ENCODE measurements at places on chromosomes 12 and 14.

GRCh38 chr12:2338991-2339431, 286.2 kb downstream of the CACNA1C start:
- DNase-seq = no peak

GRCh38 chr12:48940181-48940580, 14.9 kb upstream of the FKBP11 start:
- no peak for DNase-seq

DNA sequence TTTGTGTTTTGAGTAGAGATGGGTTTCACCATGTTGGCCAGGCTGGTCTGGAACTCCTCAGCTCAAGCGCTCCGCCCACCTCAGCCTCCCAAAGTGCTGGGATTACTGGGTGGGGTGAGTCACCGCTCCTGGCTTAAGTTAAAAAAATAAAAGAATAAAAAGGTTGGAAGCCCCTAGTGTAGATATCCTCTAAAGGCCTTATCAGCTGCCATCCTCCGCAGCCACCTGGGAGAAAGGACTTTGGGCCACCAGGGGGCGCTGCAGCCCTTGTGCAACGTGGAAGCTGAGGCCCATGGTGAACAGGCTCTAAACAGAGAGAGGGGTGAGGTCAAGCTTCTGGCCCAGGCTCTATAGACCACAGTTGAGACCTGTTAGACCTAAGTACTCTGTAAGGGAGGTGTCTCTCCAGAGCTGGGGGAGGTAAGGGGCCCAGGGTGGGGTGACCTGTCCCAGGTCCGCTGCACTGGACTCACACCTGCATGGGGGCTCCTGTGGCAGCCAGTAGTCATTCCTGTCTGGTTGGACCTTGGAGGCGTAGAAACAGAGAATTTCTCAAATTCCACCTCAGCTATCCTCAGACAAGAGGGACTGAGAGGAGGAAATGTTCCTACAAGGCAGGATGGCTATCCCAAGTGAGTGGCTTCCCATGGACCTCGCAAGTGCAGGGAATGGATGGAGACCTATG, 14.0 kb upstream of the RACGAP1 start:
- peak; percentile 98 for DNase-seq

DNA sequence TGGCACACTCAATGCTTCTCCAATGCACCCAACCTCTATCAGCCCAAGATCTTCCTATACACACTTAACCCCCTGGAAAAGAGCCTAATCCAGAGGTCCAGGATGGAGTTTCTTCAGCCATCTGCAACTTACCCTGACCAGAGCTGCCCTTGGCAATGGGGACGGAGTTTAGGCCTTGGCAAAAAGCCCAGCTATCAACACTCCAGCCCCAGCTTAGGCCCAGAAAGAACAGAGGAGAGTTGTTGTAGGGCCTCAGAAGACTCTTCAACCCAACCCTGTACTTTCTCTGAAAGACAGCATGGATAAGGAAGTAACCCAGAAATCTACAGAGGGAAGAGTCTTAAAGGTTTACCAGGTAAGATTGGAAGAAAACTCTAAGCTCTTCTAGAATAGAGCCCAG, 219.3 kb upstream of the PELI2 start:
- DNase-seq = no peak

DNA sequence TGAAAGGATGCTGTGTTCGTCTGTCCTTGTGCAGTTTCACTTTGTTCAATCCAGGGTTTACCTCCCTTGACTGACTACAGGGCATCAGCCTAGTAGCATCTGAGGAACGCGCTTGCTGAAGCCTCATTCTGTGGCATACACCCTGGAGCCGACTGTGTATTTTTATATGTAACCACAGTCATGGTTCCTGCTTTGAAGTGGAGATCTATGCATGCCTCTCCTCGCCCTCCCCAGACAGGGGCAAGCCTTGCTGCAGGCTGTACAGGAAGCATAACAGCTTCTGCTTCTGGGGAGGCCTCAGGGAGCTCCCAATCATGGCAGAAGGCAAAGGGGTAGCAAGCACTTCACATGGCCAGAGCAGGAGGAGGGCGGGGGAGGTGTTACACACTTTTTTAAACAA, 262.1 kb downstream of the BCL11B start:
- DNase-seq = no peak

- DNase-seq = no peak
These were observed 42.5 kb upstream of the BCAT1 start for GRCh38 chr12:24991209-24992049.

DNA sequence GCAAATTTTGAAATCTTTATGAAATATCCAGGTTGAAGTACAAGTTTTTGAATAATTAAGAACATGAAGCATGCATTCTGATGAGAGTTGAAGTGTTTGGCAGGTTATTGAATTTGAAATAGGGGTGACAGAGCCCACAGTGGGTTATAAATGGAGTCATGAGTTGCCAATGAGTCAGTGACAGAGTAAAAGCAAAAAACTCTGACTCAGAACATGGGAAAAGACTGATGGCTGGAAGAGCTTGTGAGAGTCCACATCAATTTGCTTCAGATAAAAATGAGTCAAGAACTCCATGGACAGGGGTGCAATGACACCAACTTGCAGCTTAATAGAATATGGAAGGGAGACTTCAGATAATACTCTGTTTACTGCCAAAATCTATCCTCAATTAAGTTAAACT, 105.3 kb downstream of the SLC6A15 start:
- no peak for DNase-seq

DNA sequence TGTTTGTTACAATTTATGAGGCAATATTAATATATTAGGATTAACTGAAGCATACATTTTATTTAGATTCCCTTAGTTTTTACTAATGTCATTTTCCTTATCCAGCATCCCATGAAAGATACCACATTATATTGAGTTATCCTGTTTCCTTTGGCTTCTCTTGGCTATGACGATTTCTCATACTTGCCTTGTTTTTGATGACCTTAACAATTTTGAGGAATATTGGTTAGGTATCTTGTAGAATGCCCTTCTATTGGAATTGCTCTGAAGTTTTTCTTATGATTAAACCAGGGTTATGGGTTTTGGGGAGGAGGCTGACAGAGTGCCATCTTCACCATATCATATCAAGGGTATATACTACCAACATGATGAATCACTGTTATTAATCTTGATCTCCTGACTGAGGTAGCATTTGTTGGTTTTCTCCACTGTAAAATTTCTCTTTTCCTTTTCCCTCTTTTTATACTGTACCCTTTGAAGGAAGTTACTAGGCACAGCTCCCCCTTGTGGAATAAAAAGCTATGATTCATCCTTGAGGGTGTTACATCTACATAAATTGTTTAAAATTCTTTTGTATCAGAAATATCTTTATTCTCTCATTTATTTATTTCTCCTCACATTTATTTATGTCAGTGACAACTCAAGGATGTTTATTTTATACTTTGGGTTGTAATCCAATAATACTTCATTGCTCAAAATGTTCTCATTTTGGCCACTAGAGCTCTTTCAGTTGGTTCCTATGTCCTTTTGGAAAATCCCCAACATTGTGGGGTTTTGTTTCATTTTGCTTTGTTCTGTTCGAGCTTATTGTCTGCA, 239.0 kb downstream of the SLC16A7 start:
- DNase-seq = no peak

- DNase-seq = no peak
These were observed 16.4 kb upstream of the BTG1 start for GRCh38 chr12:92162079-92162478.

GRCh38 chr12:132317233-132317938, 12.0 kb downstream of the GALNT9 start:
- DNase-seq = no peak

- DNase-seq = no peak
These were observed 57.6 kb downstream of the LMNTD1 start for GRCh38 chr12:25495331-25496097.

- DNase-seq = no peak
These were observed 65.3 kb upstream of the PTPRR start for GRCh38 chr12:70985850-70986249.

DNA sequence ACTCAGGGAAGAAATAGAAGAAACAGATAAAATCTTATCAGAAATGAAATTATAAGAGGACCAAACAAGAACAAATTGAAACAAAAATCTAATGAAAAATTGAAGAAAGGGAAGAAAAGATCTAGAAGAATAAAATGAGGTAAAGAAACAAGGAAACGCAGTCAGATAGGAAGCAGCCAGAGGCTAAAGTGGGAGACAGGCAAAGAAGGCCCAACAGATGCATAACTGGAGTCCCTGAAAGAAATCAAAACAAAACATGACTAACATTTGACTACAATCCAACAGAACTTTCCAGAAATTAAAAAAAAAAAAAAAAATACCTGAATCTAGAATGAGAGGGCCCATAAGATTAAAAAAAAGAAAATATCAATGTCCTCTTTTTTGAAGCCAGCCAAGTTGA, 65.6 kb downstream of the AMN start:
- no peak for DNase-seq

- DNase-seq = no peak
These were observed 53.0 kb downstream of the CDK17 start for GRCh38 chr12:96347130-96347699.

DNA sequence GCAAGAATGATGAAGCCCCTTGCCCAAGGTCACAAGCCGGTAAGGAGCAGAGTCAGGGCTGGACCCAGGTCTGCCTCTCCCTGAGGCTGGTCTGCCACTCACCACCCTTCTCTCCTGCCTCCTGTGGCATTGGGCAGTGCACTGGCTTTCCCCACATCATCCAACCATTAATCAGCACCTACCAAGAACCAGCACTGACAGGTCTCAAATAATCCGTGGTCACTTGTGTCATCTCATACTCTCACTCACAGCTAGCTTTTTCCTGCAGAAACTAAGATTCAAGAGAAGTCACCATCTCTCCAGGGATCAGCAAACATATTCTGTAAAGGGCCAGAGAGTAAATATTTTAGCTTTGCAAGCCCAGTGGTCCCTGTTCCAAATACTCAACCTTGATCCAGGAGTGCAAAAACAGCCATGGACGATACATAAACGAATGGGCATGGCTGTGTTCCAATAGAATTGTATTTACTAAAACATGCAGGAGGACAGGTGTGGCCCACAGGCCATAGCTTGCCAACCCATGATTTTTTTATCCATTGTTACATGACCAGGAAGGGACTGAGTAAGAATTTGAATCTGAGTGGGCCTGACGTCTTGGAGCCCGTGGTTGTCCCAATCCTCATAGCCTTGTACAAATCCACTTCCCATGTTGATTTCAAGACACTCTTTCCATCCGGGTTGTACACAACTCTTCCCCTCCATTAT, 374.2 kb downstream of the BCL11B start:
- DNase-seq = no peak

DNA sequence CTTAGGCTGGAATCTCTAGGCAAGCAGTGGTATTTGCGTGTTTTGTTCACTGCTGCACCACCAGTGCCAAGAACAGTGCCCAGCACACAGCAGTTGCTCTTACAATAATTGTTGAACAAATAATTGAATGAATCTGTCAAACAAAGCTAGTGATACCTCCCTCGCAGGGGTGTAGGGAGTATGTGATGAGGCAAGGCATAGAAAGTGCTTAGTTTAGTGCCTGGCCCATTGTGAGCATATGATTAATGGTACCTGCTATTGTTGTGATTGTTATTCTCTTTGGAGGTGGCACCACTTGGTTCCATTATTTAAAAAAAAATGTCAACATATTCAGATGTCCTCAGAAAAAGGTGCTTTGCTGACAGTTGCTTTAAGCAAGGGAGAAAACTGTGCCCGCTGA, 210.1 kb upstream of the TBX3 start:
- no peak for DNase-seq

GRCh38 chr12:57523706-57524614, 1.3 kb downstream of the MBD6 start:
- no peak for DNase-seq

- DNase-seq = no peak
These were observed 129.2 kb upstream of the SLCO1B1 start for GRCh38 chr12:21001778-21002177.

DNA sequence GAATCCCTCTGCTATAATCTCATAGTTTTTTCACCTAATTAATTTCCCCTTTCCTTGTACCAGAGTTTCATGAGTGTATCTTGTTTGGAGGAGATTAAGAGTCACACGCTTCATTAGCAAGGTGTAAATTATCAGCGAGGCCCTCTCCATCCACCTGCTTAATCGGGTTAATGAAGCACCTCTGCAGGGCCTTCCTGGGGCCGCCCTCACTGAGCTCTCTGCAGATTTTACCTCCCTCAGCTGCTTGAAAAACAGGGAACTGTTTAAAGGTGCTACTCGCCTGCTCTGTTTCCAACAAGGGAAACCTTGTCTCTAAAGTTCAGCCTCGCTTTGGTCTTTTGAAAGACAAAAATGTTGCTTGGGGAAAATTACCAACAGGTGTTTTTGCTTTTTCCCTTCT, 35.8 kb downstream of the OTX2 start:
- no peak for DNase-seq

- no peak for DNase-seq
These were observed 158.0 kb downstream of the PIK3C2G start for GRCh38 chr12:18419311-18419710.

DNA sequence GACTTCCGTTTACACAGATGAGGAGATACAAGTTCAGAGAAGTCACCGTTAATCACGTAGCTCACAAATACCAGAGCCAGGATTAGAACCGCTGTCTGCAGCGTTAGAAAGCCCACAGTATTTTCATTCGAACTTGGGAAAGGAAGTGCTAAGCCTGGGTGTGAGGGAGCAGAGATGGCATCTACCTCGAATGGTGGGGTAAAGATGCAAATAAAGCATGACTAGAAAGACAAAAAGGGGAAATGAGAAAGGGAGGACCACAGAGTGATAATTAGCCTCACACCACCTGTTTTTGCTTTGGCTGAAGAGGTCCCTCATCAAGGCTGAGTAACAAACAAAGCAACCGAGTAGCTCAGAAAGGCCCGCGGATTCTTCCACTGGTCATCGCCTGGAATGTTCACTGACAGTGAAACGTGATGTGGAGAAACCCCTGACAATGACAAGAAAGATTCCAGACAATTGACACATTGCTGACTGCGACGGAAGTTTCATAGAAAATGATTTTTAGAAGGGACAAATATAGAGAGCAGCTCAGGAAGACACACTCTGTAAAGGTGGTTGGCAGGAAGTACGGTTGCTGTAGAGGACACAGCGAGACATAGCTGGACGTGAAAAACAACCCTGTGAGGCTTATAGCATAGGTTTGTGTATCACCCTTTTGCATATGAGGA, 31.5 kb upstream of the BHLHE41 start:
- DNase-seq = no peak

- no peak for DNase-seq
These were observed 66.3 kb downstream of the ETNK1 start for GRCh38 chr12:22691319-22691718.
